NCI-H2107 (cell line): ENCODE measurements at places on chromosomes 5 and 9.
A peak's percentile ranks its signal among the peaks of the same experiment; 100 is the strongest.

GRCh38 chr5:141668601-141669265, 13.3 kb downstream of the ARAP3 start:
- no peak for DNase-seq

GRCh38 chr9:26324786-26325443, 567.7 kb downstream of the CAAP1 start:
- DNase-seq: no peak

GRCh38 chr9:19155106-19155935, 28.0 kb upstream of the PLIN2 start:
- DNase-seq: no peak

- no peak for DNase-seq
Measured at GRCh38 chr9:127549218-127549617, 62.9 kb upstream of the STXBP1 start.

- no peak for DNase-seq
Measured at GRCh38 chr5:16350816-16351215, 114.8 kb downstream of the ZNF622 start.

DNA sequence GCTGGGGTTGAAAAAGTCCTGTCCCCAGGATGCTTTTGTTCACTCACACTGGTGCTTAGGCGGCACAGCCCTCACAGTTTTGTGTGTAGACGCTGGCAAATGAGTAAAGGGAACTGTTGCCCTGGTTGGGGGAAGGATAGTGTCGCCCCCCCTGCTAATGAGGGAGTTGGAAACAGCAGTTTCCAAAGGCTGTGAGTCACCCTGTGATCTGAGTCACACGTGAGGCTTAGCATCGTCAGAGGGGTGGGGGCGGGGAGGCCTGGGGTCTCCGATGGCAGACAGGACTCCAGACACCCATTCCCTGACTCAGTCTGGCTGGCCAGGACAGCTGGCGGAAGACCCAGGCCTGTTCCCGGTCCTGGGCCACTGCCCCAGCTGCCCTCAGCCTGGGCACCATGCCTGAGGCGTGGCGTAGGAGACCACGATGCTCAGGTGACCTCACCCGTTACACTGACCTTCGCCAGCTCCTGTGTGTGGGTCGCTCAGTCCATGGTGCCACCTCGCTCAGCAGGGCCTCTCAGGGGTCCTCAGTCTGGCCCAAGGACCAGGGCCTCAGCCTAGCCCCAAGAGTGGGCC, 2.9 kb downstream of the DNAJB5 start:
- DNase-seq: no peak

- no peak for DNase-seq
Measured at GRCh38 chr5:79963261-79964061, 27.6 kb downstream of the MTX3 start.

- DNase-seq: no peak
Measured at GRCh38 chr5:50968356-50969149, 302.1 kb downstream of the PARP8 start.

DNA sequence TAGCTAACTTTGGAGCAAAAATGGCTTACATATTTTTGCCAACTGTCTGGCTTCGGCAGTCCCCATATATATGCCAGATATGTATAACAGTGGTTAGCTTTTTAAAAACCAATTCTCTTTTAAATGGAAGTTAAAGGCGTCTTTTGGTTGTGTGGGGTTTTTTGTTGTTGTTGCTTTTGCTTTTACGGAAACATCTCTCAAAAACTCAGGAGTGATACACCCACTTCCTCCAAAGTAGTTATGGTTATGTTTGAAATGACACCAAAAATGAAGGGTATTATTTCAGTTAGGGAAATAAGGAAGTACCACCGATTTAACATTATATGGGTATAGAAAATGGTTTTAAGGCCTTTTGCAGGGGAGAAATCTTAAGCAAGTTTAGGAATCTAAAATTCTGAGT, 2.3 kb downstream of the CNOT8 start:
- no peak for DNase-seq

DNA sequence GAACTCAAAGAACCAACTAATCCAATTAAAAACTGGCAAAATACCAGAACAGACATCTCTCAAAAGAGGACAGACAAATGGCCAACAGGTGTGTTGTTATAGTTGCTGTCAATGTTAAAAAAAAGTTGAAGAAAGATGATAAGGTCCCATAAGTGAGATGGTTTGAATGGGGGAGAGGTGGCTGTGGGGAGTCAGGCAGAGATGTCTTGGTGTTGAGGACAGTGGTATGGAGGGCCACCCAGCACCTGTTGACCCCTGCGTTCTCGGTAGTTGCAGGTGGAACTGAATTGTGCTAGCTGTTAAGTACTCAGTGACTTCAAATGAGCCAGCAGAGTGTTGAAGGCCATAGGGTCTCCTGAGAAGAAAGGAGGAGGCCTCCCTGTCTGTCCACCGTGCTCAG, 55.9 kb upstream of the PITX1 start:
- no peak for DNase-seq

DNA sequence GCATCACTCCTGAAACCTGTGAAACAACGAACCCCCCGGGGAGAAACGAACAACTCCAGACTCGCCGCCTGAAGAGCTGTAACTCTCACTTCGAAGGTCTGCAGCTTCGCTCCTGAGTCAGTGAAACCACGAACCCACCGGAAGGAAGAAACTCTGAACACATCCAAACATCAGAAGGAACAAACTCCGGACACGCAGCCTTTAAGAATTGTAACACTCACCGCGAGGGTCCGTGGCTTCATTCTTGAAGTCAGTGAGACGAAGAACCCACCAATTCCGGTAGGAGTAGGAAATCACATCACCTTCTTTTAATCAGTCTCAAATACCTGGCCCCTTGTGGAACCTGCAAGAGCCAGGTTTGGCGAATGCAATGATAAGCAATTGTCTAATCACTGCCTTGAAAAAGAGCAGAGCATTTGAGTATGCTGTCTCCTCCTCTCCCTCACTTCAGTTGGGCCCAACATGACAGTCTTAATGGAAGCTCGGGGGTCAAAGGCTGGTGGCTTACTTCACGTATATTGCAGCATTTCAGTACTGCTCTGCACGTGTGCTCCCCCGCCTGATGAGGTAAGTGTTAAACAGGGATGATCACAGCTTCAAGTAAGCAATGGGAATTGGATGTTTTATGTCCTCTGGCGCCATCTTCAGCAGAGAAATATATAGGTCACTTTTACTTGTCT, 473 bp downstream of the IRGM start:
- peak; percentile 1 for DNase-seq

- peak; percentile 73 for DNase-seq
Measured at GRCh38 chr5:4553978-4554377, 586.2 kb upstream of the ADAMTS16 start.

- no peak for DNase-seq
Measured at GRCh38 chr5:56029457-56029856, 34.7 kb upstream of the IL6ST start.

- no peak for DNase-seq
Measured at GRCh38 chr5:77087484-77088261, 588 bp upstream of the ZBED3 start.

DNA sequence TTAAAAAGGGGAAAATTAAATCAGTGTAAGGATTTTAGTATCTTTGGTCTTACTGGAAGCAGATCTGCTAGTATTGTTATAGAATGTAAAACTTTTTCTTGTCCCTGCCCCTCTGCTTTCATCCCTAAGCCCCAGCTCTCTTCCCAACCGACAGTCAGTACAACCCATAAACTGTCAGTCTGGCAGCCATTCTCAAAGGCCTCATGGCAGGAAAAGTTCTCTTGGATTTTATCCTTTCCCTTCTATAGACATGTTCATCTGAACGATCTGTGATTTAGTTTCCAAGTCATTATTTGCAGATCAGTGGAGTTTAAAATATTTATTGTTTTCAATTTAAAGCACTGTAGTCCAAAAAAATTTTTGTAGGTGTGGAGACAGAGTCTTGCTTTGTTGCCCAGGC, 39.2 kb downstream of the ARRDC3 start:
- DNase-seq: no peak

- DNase-seq: no peak
Measured at GRCh38 chr9:15231788-15232635, 75.0 kb downstream of the TTC39B start.

GRCh38 chr5:135030123-135030955, 3.7 kb downstream of the PITX1 start:
- DNase-seq: no peak

DNA sequence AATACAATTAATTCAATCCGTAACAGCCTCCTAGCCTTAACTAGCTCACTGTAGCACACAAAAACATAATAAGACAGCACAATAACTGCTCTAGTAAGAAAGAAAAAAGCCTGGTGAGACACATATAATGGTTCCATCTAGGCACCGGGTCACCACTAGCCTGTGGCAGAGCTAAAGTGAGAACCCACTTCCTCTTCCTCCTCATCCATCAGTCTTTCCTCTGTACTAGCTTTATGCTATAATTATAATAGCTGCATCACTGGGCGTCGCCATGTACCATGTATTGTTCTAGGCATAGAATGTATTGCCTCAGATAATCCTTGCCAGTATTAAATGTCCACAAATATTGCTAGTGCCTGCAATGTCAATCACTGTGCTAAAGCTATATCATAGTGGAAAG, 23.1 kb downstream of the ADRB2 start:
- DNase-seq: no peak

- no peak for DNase-seq
Measured at GRCh38 chr5:133113331-133114061, 61.7 kb downstream of the HSPA4 start.
